ENCODE measurements at places on chromosomes 6 and 20.

GRCh38 chr6:147255948-147256674 is 51.9 kb downstream of the STXBP5 start:
- DNase-seq = no peak

GRCh38 chr6:106084106-106084988 is 1.8 kb upstream of the PRDM1 start:
- no peak for DNase-seq

DNA sequence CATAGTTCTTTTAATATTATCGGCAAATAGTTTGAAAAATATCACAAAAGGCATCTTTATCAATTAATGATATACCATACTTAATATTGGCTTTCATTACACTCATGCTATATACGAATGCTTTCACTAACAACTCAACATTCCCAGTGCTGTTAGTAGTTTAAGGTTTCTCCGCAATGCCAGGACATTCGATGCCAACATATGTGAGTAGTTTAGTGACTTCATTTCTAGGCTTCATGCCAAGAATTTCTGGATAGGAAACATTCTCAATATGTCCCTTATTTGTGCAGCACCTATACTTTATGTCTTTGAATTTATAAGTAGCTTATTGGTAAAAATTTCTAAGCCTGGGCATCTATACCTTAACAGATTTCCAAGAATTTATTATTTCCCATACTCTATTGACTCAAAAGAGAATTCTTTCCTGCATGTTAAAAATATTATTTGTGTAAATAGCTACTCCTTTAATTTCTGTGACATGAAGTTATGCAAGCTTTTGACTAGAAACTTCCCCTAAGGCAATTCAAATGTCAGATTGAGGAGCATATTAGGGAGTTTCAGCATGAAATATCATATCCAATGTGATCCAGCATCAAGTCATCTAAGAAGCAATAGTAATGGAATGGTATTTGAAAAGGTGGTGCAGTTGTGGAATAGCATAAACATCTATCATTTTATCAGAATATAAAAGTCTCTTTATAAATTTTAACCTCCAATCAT is 236.0 kb upstream of the STXBP5 start:
- no peak for DNase-seq

DNA sequence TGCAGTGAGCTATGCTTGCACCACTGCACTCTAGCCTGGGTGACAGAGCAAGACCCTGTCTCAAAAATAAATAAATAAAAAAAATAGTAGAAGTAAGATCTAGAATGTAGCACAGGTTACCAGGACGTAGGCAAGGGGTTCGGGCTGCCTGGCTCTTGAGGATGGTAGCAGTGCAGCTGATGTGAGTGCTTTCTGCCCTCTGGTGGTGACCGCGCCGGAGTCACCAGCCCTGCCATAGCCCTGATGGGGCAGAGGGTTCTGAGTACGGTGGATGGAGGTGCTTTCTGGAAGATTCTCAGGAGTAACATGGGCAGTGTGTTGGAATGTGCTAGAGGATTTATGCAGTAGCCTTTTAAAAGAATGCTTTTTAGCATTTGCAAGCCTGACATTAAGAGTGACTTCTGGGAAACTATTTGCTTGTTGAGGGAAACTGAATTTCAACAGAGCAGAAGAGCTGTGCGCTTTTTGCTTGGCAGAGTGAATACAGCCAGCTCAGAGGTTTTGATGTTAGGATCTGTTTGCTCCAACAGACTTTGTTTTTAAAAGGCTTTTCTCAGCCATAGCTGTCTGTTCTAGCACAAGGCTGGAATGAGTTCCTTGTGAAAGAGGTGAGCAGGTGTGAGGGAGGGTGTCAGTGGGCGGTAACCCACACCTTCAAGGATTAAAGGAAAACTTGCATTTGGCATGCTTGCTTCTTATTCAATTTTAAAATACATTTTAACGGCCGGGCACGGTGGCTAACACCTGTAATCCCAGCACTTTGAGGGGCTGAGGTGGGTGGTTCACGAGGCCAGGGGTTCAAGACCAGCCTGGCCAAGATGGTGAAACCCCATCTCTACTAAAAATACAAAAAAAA is 65.9 kb downstream of the PTPN1 start:
- DNase-seq = peak; percentile 76

- no peak for DNase-seq
Observed at GRCh38 chr6:42294759-42295158, 77.1 kb upstream of the MRPS10 start.

GRCh38 chr6:70717038-70717801 is 49.5 kb downstream of the SMAP1 start:
- no peak for DNase-seq

GRCh38 chr6:45712786-45713185 is 302.9 kb downstream of the CLIC5 start:
- no peak for DNase-seq

DNA sequence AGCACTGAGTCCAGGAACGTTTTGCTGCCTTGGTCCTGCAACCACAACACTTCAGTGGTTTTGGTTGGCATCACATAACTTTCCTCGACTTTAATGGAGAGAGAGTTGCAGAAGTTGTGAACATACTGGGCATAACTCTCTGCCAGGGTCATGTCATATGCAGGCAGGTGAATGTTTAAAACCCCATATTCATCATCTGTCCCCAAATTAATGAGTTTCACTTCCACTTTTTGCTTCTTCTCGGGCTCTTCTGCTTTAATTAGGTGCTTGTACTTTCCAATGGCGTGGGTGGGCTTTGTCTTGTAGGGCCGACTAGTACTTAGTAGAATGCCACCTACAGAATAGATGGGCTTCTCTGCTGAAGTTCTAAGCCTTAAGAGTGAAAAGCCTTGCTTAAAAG is 45.2 kb upstream of the TFAP2A start:
- DNase-seq = no peak

GRCh38 chr20:22020201-22020600 is 314.7 kb downstream of the PAX1 start:
- no peak for DNase-seq

- no peak for DNase-seq
Observed at GRCh38 chr20:46148313-46149208, 30.4 kb downstream of the CD40 start.

DNA sequence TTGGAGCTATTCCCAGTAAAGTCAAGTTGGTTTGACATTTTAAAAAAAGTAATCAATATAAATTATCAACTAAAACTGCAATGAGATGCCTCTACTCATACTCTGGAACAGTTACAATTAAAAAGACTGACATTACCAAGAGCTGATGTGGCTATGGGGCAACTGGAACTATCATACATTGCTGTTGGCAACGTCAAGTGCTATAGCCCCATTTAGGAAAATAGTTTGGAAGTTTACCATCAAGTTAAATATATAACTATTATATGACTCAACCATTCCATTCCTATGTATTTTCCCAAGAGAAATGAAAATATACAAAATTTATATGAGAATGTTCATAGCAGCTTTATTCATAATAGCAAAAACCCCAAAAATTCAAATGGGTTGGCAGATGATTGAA is 111.4 kb upstream of the HDGFL1 start:
- no peak for DNase-seq

DNA sequence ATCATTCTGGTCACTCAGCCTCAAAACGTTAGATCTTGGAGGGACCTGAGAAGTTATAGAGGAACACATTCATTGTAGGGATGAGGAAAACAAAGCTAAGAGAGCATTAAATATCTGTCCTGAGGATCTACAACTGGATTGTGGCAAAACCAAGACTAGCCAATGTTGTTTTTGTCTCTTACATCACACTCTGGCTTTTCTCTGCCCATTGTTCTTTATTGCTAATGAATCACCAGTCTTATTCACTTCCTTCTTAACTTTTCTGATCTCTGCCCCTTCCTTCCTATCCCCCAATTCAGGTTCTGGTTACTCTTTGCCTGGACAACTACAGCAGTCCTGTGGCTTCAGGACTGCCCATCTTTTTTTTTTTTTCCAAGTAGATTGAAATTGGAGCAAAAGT is 57.0 kb upstream of the PREP start:
- no peak for DNase-seq

DNA sequence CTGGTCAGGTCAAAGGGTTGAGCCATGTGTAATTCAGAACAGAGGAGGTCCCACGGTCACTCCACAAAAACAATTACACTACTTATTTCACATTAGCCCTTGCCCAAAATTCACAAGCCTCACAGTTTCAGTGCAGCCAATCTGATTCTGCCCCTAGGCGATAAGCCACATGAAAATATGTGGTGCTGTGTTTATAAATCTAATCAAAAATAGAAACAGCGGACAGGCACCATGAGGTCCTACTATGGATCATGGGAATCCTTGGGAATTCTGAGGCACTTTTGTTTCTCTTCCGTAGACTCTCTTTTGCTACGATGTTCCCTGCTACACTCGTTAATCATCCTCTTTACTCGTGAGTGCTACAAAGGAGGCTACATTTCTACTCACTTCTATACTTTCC is 476.1 kb downstream of the TFAP2A start:
- no peak for DNase-seq

Measured in left ventricle myocardium inferior (tissue), 1 donor.